NCI-H524 (cell line): ENCODE measurements at places on chromosomes 6 and 20.

DNA sequence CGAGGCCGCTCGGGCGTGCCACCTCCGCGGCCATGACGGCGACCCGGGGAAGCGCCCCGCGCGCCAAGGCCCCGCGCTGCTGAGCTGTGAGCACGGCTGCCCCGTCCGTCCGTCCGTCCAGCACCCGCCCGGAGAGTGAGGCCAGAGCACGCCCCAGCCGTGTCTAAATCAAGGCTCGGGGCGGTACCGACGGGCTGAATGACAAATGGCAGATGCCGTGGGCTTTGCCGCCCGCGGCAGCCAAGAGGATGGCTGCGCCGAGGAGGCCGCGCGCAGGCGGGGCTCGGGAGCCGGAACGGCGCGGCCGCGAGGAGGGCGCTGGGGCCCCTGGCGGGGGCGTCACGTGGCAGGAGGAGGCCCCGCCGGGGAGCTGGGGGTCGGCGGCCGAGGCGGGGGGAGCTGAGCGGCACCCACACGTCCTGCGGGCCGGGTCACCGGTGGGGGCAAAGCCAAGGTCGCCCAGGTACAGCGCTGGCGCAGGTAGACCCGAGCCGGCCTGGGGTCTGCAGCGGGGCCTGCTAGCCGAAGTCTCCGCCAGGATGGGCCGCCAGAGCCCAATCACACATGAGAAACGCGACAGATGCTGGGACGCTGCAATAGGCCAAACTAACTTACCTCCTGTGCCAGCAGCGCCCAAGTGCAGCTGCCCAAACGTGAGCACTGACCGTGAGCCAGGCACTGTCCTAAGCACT lies at the start of gene PLAGL1:
Gene PLAGL1, minus strand, starts transcription at position 140 of the 692 bp plus-strand sequence. CDS start 60,123 bp downstream, outside the sequence.
- peak; percentile 66 for DNase-seq

GRCh38 chr20:51969191-51969590 lies 166.9 kb upstream of the SALL4 start:
- no peak for DNase-seq

DNA sequence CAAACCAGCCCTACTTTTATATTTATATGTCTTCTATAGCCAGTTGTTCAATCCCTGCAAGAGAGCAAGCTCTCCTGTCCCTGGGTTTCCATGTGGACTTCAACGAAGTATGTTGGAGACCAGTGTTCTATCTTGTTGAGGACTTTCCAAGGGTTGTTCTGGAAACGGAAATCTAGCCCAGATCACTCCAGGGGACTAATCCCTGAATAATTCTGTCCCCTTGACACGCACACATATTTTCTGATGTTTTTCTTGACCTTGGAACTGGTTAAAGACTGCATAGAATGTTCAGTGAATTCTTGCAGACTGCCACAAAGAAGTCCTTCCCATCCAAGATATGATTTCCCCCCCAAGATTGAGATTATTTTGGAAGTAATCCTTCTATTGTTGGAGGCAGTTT lies 9.5 kb upstream of the MYLK2 start:
- DNase-seq: no peak

- no peak for DNase-seq
Observed at GRCh38 chr6:56856036-56856580, 98.8 kb upstream of the BEND6 start.

- no peak for DNase-seq
Observed at GRCh38 chr20:61426352-61426751, 174.3 kb downstream of the CDH4 start.
